Stimulated activated CD8-positive, alpha-beta memory T cell treated with anti-CD3 and anti-CD28 coated beads, Interleukin-7, amount 100 ng/mL, for 24 hours (primary cell): ENCODE measurements at places on chromosomes 6 and 20.

GRCh38 chr20:64083804-64084684 is at the start of gene LKAAEAR1:
Gene LKAAEAR1 (minus strand): TSS chr20:64084398. CDS start chr20:64084219, 179 bp downstream.
- no peak for DNase-seq

DNA sequence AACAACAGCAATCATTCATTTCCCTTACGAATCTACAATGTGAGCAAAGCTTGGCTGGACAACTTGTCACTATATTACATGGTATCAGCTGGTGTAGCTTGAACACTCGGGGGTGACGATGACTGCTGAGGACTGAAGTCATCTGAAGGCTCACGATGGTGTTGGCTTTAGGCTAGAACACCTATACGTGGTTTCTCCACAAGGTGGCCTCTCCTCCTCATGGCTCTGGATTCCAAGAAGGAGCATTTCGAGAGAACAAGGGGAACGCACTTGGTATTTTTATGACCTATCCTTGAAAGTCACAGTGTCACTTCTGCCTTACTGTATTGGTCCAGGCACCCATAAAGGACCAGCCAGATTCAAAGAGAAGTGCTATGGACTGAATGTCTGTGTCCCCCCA is 37.5 kb upstream of the ADGRF1 start:
- DNase-seq: no peak

DNA sequence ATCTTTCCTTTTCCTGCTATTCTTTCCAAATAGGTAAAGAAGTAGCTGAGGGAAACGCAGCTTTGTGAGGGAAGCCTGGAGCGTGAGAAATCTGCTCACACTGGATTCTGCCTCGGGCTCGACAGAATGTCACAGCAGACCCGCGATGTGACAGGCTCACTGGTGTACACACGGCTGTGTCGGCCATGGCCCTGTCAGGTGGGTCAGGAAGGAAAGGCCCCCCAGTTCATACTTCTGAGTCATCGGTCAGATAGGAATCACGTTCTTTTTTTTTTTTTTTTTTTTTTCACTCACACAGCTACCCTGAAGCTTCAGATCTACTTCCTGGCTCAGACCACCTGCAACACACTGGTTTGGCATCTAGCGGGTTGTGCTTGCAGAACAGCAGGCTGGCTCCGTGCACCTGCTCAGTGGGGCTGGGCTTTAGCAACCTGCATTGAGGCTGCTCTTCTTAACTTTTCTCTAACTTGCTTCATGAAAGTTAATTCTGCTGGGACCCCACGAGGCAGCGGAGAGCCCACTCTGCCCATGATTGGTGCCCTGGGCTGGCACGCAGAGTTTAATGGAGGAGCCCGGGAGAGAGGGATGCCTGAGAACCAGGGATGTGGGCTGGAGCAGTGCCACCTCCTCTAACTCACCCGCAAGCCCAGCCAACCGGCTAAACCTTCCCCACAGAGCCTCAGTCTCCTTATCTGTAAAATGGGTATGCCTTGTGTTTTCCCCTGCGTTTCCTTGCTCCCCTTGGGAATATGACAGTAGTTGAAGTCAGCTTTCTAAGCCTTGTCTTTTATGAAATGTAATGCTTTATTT is 61.5 kb upstream of the FNDC1 start:
- peak; percentile 30 for DNase-seq

DNA sequence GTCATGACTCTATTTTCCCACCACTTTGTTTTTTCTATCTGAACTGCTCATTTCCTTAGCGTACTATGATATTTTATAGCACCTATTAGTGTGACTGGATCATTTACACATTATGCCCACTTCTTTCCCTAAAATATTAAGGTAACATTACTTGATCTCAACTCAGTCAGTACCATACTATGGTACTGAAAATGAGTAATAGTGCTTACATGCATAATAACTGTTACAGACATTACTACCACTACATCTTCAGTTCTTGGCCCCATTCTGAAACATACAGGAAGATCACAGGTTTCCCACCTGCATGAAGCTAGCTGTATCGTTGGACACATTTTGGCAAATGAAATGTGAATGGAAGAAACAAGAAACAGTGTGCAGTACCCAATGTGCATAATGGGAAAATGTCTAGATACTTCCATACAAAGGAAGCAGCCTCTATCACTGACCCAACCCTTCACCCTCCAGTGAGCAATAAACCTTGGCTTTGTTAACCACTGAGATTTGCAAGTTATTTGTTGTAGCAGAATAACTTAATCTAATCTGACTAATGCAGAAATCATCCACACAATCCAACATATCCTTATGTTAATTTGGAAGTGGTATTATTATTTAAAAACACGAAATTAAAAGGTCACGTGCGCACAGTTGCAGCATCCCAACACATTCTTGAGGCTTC is 108.6 kb upstream of the DOK5 start:
- no peak for DNase-seq

- DNase-seq: no peak
Observed at GRCh38 chr20:23114018-23114417, 27.9 kb upstream of the CD93 start.

GRCh38 chr6:89582669-89583325 is 55.8 kb downstream of the LYRM2 start:
- DNase-seq: no peak

DNA sequence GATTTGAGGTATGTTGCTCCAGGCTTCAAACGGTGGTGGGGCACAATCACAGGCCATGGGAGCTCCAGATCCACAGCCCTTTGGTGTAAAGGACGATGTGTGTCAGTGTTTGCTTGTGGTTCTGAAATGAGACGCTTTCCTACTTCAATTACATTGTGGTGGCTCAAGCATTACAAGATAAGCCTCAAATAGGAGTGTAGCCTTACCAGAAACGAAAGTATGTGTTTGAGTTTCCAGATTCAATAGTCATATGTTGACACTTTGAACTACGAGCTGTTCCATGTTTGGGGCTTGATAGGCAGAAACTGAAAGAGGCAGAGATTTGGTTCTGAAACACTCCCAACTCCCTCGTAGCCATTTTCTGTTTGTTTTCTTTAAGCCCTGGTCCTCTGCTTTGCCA is 187.1 kb downstream of the MYLK4 start:
- DNase-seq: no peak

DNA sequence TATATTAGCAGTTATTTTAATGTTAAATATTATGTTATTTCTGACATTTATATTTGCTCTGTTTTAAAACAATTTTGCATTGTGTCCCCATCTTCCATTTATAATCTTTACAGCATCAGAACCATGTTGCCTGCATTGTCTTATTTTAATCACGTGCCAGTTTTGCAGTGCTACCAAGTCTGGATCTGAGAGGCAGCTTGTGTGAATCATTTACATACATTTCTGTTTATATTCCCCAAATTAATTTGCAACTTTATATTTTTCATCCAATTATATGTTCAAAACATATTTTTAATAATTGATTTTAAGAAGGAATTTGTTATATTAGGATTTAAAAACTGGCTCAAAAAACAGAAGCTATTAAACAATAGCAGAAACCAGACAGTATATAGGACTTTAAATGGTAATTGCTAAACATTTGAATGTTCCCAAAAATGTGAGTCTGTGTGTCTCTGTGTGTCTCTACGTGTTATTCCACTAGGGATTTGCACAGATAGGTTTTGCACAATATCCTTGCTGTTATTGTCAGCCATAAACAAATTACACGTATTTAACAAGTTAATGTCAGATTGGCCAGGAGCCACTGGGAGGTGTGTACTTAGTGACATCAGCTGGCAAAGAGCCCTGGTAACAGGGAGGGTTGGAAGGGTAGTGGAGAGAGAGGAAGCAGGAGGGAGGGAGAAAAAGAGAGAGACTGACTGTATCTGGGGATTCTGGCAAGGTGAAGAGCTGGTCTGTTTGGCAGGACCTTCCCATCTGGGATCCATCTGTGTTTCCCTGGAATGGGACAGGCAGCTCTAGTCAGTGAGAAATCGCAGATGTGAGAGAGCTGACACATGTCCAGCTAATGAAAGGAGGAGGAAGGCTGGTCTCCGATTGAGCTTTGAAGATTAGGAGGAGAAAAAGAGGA is 72.1 kb downstream of the CBFA2T2 start:
- no peak for DNase-seq

GRCh38 chr6:22558288-22558882 is 11.0 kb upstream of the HDGFL1 start:
- DNase-seq: no peak

GRCh38 chr6:16514249-16514648 is 247.0 kb downstream of the ATXN1 start:
- DNase-seq: no peak

GRCh38 chr6:157456524-157456829 is 75.5 kb downstream of the ZDHHC14 start:
- DNase-seq: no peak

DNA sequence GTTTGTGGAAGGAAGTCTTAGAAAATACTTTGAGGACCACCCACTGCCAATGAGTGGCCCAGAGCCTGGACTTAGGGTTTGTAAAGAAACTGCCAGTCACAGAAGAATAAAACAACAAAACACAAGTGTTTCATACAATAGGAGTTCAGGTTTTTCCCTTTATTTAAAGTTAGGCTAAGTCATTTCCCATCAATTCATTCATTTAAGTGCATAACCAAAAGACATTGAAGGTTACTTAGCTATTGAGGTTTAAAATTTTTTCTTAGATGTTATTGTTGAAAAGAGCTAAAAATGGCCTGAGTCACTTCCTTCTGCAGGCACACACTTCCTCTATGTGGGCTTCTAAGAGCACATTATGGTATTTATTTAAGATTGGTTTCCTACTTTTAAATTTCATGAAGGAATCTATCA is 54.2 kb downstream of the ARMC2 start:
- DNase-seq: no peak

DNA sequence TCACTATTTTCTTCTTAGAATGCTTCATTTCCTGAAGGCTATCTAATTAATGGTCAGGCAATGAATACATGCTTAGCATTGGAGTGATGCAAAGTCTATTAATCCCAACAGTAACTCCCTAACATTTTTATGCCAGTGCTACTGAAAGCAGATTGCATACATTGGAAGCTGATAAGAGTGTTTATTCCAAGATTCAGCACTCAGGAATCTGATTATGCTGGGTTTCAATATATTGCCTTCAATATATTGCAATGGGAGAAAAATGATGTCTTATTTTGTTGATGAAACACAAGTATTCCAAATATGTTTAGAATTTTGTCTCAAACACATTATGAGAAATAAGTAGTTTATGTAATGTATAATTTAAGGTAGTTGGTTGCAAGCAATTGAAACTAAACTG is 26.7 kb upstream of the TRDN start:
- DNase-seq: no peak

DNA sequence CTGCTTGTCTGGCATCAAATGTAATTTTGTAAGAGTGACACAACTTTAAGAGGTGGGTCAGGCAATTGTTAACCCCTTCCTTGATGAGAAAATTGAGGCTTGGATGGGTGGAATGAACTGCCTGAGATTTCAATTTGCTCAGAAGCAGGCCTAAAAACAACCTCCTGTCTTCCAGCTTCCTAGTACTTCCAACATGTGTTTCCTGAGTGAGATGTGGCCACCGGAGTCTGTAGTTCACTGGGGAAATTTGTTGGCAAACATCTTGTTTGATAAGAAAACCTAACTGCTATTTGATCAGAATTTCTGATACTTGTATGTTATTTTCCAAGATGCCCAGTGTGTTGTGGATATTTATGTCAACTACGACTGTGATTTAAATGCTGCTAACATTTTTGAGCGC is 51.3 kb downstream of the ARFGEF2 start:
- no peak for DNase-seq

GRCh38 chr6:79813143-79813850 is 134.1 kb downstream of the ELOVL4 start:
- DNase-seq: no peak

GRCh38 chr6:123489589-123489988 is 147.2 kb downstream of the TRDN start:
- DNase-seq: no peak

DNA sequence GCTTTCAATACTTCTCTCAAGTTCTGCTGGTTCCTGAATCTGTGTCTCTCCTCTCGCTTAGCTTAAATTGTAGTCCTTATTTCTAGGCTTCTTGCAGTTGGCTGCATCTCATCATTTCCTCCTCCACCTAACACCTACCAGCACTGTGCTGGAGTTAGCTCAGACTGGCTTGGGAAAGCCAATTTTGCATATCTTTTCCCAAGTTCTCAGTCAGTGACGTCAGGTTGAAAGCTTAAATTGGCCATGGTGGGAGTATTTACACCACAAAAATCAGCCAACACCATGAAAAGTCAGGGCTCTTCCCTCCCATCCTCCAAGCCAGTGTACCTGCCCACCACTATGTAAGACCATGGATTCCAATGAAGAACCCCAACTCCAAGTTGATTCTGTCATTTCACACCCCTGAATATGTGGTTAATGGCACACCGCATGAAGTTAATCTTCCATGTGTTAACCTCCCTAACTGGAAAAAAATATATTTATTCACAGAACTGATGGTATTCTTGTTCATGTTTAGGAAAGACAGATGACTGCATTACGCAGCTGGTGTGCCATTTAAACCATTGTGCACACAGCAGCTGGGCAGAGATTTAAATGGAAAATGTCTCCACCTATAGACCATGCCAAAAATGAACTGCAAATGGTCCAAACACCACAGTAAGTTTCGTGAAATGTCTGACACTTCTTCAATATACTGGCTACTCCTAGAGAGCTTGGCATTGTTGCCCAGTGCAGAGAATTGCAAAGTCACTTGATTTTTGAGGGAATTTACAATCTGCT is 274.1 kb upstream of the MAP3K7 start:
- no peak for DNase-seq

DNA sequence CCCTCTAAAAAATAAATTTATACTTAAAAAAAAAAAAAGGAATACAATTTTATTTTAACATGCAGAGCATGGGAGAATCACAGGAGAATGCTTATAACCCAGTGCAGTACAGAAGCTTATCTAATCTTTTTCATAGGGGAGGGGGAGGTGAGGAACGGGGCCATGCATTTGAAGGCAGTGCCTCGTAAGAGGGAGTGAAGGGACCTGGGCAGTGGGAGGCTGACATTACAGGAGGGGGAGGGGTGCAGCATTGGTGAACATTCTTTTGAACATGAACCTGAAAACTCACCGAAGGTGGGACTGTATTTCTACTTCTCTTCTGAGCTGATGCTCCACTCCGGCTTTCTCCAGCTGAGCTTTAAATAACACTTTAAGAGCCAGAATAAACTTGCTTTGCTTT is 9.3 kb downstream of the AURKA start:
- no peak for DNase-seq

DNA sequence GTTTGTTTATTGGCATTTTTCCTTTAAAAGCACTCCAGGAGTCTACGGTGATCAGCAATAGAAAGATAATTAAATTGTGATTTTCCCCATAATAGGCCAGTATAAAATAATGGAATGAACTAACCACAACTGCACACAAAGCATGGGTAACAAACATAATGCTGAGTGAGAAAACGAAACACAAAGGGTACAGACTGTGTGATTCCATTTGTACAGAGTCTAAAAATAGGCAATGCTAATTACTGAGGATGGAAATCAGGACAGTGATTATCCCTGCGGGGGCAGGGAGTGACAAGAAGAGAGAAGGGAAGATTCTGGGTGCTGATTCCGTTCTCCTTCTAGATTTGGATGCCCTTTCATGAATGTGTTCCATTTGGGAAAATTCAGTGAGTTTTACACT is 478.1 kb downstream of the PREX1 start:
- no peak for DNase-seq
